ENCODE measurements at places on chromosomes 3 and 15.

DNA sequence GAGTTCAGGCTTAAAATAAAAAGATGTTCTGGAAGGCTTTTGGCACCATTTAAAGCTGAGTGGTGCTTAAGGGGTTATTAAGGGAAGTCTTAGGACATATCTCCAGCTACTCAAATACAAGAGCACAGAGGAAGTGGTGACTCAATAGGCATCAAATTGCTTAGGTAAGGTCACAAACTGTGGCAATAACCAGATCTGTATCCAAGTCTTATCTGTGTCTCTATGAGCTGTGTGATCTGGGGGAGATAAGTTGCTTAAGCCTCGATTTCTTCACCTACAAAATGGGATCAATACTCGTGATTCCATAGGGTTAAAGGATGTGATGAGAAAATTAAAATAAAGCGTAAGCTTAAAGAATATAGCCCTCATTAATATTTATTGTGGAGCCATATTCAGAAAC, 7.6 kb downstream of the HDC start:
- no peak for DNase-seq

- no peak for DNase-seq
These were observed 10.2 kb upstream of the TMEM45A start for GRCh38 chr3:100482176-100482575.

DNA sequence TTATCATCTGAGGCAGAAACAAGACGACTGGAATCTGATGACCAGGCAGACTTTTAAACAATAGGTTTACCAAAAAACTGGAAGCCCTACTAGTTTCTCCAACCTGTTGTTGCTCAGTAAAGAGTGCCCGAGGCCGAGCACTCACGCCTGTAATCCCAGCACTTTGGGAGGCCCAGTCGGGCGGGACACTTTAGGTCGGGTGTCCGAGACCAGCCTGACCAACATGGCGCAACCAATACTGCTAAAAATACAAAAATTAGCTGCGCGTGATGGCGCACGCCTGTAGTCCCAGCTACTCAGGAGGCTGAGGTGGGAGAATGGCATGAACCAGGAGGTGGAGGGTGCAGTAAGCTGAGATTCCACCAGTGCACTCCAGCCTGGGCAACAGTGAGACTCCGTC, 1.1 kb upstream of the WDR5B start:
- no peak for DNase-seq

DNA sequence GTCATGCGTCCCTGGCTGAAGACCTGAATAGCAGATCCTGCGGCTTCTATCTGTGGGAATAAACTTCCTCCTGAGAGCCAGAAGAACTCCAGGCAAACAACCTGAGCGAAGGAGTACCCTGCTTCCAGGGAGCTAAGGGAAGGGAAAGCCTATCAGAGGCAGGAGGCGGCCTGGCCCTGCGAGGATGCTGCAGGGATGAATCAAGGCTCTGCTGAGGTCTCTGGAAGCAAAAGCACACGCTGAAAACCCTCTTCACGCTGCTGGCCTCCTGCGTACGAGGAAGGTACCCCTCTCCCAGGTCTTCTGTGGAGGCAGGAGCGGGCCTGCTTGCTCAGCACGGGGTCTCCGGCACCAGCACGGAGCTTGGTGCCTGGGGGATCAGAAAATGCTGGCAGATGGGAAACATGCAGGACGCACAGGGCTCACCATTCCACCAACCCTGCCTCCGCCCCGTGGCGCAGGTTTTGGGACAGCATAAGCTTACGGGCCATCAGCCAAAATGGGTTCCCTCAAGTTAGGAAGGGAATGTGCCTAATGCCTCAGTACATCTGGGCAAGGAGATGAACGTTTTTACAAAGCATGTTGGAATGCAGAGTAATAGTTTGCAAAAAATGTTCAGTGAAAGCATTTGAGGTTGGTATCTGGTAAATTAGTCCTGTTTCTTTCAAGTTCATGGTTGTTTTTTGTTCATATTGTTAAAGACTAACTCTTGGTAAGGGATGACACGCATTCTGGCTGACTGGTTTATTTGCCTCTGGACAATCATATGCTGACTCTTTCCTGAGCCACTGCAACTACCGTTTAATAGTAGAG, 72.3 kb downstream of the CHSY1 start:
- DNase-seq: no peak

DNA sequence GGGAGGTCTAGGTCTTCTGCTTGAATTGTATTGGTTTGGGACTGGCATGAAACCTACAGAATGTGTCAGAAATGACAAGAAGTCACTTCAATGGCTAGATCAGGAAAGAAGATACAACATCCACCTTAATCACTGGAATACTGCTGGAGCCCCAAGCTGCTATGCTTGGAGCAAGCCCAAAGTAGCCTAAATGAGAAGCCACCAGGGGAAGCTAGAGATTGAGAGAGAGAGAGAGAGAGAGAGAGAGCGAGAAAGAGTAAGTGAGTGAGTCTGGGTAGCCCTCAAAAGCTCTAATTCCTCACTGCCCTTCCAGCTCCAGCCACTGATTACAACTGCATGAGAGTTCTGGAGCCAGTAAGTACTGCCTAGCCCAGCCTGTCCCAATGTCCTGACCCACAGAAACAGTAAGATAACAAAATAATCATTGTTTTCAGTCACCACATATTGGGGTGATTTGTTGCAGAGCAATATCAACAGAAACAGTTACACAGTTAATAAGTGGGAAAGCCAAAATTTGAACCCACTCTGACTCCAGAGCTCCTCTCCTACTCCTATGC, 529.2 kb upstream of the GOLIM4 start:
- DNase-seq: no peak

DNA sequence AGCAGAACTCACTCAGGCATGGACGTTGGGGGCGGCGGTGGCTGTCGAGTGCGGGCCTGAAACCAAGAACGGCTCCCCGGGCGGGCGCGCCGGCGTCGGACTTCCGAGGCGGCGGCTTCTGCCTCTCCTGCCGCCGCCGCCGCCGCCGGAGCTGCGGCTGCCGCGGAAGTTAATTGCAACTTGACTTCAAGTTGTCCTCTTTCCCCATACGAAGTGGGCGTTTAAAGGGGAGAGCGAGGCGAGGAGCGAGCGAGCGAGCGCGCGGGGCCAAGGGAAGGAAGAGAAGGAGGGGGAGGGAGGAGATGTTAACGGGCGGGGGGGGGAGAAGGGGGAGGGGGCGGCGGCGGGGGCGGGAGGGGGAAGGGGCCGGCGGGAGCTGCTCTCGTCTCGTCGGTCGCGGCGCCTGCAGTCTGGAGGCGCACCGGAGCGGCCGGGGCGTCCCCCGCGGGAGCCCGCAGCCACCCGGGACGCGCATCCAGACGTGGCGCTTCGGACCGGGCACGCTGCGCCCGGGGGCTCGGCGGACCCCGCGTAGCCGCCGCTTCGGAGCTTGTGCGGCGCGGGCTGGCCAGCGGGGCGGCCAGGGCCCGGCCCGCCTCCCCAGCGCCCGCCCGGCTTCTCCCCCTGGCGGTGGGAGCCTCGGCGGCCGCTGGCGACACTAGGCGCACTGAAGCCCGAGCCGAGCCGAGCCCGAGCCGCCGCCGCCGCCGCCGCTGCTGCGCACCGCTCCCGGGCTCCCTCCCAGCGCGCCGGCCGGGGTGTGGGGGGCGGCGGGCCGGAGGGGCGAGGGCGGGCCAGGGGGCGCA, 19.7 kb upstream of the SATB1 start:
- peak; percentile 78 for DNase-seq

- no peak for DNase-seq
These were observed 50.2 kb downstream of the HHLA2 start for GRCh38 chr3:108346301-108347227.

- no peak for DNase-seq
These were observed 44.1 kb upstream of the ICE2 start for GRCh38 chr15:60523056-60523455.

- no peak for DNase-seq
These were observed 230.6 kb downstream of the THRB start for GRCh38 chr3:24264011-24264410.

Measured in activated naive CD4-positive, alpha-beta T cell treated with anti-CD3 and anti-CD28 coated beads, Interleukin-2, amount 50 U/mL, for 72 hours (primary cell).